ENCODE measurements at places on chromosomes 16 and 17. TPM values are rescaled to one million over a fixed set of nuclear protein-coding genes. Genes with fewer than 3 reads are reported as not detected.

- no peaks in the 10 kb centered on the region for H3K36me3 ChIP-seq
- H3K27me3 ChIP-seq: no peaks in the 10 kb centered on the region
- no peaks in the 10 kb centered on the region for H3K4me1 ChIP-seq
- no peak overlapping the region for H3K27ac ChIP-seq
Observed at GRCh38 chr17:32158870-32159585, 16.7 kb downstream of the RHOT1 start.

GRCh38 chr16:67967958-67968399 is 458 bp downstream of the SLC12A4 start:
- peak; percentile 71 for DNase-seq
- peaks cover 29% of the 10 kb centered on the region for H3K4me1 ChIP-seq
- H3K4me3 ChIP-seq: peak overlapping the region; percentile 66
- no peaks in the 10 kb centered on the region for H3K27me3 ChIP-seq
- peak overlapping the region; percentile 93 for H3K27ac ChIP-seq

DNA sequence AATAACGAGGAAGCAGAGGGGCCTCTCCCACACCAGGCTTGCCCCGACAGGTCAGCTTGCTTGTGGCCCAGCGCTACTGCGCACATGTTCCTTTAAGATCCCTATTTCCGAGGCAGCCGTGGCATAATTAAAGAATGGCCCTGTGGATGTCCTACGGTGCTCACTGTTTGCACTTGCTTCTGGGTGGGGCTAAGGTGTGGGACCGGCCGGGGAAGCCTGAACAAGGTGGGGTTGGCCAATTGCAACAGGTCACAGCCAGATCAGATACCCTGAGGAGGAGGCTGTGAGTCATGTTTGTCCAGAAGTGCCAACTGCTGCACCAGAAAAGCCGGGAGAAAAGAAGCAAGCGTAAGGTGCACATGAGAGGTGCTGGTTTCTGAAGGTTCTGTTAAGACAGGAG is 158.5 kb upstream of the CACNG5 start:
- H3K4me3 ChIP-seq: no peak overlapping the region
- peak; percentile 81 for DNase-seq
- H3K27ac ChIP-seq: no peak overlapping the region
- no peaks in the 10 kb centered on the region for H3K36me3 ChIP-seq
- H3K27me3 ChIP-seq: no peaks in the 10 kb centered on the region

DNA sequence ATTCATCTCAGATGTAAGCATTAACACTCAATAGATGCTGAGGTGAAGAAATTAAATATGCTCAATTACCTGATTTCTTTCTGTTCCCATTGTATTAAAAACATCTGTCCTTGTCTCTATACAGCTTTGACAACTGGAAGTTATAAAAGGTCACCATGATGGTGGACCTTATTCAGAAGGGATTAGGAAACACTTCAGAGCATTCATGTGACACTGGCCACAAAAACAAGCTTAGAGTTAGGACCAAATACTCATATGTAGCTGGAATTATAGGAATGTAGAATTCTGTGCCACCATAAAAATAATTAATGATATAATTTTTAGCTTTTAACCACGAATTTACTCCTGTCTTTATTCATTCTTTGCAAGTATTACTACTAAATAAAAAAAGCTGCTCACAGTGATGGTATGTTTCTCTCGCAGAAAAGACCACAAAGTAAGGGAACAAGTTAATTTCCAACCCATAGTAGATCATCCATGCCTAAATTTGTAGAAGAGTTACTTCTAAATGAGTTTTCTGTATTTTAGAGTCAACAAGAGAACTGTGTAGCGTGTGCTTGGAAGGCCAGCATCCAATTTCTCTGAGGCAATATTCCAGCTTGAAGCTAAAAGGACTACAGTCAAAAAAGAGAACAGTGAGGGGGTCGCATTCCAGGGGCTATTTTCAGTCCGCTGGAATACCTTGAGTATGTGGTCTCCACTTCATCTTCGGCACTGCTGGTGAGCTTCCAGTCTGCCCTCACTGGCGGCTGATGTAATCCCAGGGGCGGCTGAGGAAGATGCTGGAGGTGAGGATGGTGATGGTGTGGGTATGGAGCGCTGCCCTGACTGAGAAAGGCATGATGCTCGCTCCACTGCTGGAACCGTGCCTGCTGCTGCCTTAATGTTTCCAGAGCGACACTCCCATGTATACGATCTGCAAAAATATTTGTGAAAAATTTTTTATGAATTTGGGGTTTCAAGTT is 63.7 kb downstream of the CACNG1 start:
- DNase-seq: no peak
- peaks cover 6% of the 10 kb centered on the region for H3K36me3 ChIP-seq
- no peak overlapping the region for H3K4me3 ChIP-seq
- no peaks in the 10 kb centered on the region for H3K27me3 ChIP-seq
- H3K27ac ChIP-seq: no peak overlapping the region
- H3K4me1 ChIP-seq: 0 out of 2 replicates have a peak, but pooled peaks cover 5% of the 10 kb centered on the region

DNA sequence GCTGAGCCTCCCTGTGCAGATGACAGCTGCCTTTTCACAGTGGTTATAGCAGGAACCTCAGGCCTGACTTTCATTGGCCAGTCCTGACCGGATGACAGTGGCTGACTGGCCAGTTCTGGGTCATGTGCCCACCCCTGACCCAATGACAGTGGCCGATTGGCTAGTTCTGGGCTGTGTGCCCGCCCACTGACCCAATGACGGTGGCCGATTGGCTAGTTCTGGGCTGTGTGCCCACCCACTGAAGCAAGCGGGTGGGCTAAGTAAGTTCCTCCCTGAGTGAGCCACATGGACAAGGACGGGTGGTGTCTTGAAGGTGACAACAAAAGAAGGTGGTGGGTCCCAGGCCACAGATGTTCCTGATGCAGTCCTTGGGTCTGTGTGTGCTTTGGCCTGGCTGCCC is 9.5 kb downstream of the DEF8 start:
- H3K27ac ChIP-seq: no peak overlapping the region
- H3K36me3 ChIP-seq: peaks cover 4% of the 10 kb centered on the region
- H3K4me1 ChIP-seq: no peaks in the 10 kb centered on the region
- H3K27me3 ChIP-seq: no peaks in the 10 kb centered on the region
- DNase-seq: peak; percentile 75

GRCh38 chr17:12979246-12979645 is 38.6 kb downstream of the ELAC2 start:
- no peaks in the 10 kb centered on the region for H3K4me1 ChIP-seq
- H3K27me3 ChIP-seq: no peaks in the 10 kb centered on the region
- H3K27ac ChIP-seq: no peak overlapping the region
- DNase-seq: no peak
- no peaks in the 10 kb centered on the region for H3K36me3 ChIP-seq
- no peak overlapping the region for H3K4me3 ChIP-seq

Gene CSH2
- not detected for total RNA-seq
